ENCODE measurements at places on chromosomes 1 and 21.

DNA sequence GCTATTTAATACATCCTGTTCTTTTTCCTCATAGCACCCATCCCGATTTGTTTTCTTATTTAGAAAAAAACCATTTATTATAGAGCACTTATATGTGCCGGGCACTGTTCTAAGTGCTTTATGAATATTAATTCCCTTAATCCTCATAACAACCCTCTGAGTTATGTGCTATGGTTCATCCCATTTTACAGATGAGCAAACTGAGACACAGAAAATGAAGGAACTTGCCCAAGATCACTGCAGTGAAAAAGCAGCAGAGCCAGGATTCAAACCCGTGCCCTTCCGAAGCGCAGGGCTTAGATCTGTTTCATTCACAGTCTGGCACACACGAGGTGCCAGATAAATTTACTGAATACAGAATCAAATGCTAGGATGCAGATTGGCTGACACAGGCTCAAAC is 85.1 kb upstream of the ZC3H12A start:
- no peak for DNase-seq

- no peak for DNase-seq
Measured at GRCh38 chr1:209787551-209787950, 3.2 kb upstream of the C1orf74 start.

GRCh38 chr1:67882196-67882958 is 49.1 kb upstream of the GNG12 start:
- DNase-seq = no peak

DNA sequence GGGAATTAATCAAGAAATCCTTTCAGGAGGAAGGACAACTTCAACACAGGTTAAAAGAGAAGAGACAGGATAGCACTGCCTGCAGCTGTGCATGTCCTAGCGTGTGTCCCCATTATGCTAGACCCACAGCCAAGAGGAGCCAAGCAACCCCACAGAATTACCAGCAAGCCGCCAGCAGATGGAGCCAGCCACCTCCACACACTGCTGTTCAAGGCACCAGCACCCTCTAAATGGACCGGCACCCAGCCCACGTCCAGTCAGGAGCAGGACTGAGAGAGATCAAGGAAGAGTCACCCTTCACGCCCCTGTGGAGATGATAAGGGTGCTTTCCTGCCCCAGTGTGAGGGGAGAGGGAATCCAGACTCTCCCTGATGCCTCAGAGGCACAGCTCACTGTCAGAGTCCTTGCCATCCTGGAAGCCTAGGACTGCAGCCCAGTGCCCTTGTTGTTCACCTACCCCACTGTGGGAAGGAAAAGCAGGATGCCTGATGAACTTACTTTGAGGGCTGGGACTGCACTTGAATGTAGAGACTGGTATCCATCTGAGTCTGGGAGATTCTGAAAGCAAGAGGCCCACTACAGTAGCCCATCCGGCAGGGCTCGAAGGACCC is 37.1 kb upstream of the CTTNBP2NL start:
- DNase-seq = peak; percentile 12

- peak; percentile 25 for DNase-seq
Measured at GRCh38 chr1:193019442-193020026, 39.6 kb downstream of the UCHL5 start.

Measured in NCI-H2081 (cell line).